ENCODE measurements at places on chromosomes 5 and 9.

DNA sequence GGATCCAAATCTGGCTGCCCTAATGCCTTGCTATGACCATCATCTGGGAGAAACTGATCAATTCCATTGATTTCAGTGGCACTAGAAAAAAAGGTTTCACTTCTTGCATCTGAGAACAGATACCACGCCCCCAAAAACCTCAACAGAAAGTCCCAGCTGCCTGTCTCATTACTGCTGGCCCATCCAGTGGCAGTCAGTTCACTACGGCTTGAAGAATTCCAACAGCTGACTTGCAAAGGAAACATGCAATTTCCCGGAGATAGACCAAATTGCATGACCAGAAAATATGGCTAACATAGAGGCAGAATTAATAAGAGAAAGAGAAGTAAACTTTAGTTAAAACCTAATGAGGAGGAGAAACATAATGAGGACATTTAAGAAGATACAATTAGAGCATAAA, 48.6 kb downstream of the UGCG start:
- no peak for DNase-seq

GRCh38 chr9:106916466-106917235, 53.7 kb downstream of the ZNF462 start:
- DNase-seq: no peak

GRCh38 chr9:18756712-18757125, 276.3 kb downstream of the SAXO1 start:
- no peak for DNase-seq

DNA sequence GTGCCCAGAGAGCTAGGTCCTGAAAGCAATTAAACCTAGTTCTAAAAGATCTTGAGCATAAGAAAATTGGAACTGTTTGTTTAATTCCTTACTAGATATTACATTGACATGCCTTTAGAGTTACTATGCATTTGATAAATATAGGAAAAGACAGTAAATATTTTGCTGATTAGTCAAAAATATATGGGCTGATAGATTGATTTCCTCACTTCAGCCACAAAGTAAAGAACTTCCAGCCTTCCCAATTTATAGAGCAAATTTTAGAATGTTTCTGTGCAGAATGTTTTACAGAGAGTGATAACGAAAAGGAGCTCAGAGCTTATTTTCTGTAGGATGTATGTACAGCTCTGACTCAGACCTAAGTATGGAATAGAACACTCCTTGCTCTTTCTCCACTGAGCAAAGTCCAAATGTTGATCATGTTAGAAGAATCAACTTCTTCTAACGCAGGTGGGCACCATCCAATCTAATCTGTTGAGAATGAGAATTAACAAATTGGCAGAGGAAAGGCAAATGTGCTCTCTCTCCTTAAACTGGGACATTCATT, 72.9 kb upstream of the PAM start:
- DNase-seq: no peak

DNA sequence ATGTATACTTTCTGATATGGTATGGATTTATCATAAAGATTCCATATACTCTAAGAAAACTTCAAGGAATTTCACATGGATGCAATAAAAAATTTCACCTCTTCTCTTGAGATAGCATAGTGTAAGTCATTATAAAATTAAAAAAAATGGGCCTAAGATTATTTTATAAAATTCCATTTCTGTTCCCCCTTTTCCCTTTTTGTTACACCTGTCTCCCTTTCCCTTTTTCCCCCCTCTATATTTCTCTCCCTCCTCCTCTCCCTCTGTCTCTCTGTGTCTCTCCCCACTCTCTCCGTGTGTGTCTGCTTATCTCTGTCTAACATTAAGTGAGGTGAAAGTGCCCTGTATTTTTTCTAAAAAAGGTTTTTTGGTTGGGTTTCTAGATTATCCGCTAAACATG, 180.2 kb downstream of the NIPBL start:
- no peak for DNase-seq

GRCh38 chr9:37915911-37916470, 12.1 kb upstream of the SLC25A51 start:
- DNase-seq: no peak

DNA sequence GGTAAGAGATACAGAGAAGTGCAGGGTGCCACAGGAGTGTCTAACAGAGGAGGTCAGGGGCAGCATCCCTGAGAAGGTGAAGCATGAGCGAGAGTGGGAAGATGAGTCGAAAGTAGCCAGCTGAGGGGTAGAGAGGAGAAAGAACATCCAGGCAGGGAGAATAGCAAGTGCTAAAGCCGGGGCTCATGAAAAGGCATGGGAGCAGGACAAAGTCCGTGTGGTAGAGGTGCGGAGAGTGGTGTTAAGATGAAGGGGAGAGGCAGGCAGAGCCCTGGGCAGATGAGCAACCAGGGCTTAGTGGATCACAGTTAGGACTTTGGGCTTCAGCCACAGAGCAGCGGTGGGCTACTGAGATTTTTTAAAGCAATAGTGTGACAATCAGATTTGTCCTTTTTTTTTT, 10.5 kb downstream of the SLC22A5 start:
- DNase-seq: no peak

DNA sequence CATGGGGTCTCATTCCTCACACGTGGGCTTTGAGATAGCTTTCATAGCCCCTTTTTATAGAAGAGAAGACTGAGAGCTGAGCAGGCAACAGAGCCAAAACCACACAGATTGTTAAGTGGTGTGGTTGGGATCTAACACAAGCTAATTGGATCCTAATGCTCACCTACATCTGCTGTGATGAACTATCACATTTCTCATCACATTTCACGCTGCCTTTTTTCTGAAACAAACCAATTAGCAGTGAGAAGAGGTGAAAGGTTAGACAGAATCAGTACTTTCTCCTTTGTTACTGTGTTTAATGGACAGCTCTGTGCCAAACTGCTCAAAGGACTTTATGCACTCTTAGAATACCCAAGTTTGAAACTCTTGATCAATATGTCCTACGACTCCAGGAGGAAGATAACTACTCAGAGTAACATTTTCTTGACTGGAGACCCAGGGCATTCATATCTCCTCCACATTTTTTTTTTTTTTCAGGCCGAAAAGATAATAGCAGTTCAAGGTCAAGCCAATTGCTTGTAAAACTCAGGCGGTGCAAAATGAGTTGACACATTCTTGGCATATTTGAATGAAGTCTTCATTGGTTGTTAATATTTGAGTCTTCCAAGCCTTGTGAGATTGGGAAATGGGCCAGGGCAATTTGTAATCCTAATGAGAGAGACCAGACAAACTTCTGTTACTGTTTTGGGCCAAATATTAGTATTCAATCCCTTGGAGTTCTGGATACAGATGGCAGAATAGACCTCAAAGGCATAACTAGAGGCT, 138.4 kb downstream of the KCTD16 start:
- no peak for DNase-seq

- no peak for DNase-seq
Observed at GRCh38 chr9:132988244-132989013, 9.9 kb downstream of the GFI1B start.

GRCh38 chr9:74753650-74754049, 134.1 kb downstream of the TRPM6 start:
- DNase-seq: no peak

DNA sequence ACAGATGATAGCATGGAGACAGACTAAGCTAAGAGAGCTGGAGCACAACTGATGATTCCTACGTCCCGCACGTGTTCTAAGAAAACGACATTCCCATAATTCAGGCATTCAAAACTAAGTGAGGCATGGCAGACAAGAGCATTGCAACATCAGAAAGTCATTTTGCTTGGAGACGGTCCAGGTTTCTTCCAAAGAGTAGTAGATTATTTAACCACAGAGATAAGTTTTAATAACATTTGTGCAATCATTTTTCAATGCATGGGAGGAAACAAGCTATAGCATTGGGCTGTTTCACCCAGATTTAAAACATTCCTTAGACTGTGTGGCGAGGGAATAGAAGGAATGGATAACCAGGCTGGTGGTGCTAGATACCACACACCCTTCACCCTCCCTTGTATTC, 117.2 kb downstream of the APBA1 start:
- no peak for DNase-seq

- DNase-seq: no peak
Observed at GRCh38 chr9:120443489-120443888, 136.5 kb downstream of the CDK5RAP2 start.

DNA sequence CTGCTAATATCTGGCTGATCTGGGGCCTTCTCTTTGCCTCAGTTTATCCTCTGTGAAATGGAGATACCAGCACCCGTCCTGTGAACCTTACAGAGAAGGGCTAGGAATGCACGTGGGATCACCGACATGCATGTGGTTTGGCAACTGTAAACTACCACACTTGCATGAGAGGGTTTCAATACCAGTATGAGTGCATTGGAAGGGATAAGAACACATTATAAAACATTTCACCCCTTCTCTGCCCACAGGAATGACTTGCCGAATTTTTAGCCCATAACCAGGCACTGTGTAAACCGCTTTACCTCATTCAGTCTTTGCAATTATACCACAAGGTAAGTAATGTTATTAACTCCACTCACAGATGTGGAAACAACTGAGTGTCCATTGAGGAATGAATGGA, 8.9 kb upstream of the RAB14 start:
- DNase-seq: no peak

GRCh38 chr5:96969366-96969765, 33.5 kb downstream of the LNPEP start:
- DNase-seq: no peak

DNA sequence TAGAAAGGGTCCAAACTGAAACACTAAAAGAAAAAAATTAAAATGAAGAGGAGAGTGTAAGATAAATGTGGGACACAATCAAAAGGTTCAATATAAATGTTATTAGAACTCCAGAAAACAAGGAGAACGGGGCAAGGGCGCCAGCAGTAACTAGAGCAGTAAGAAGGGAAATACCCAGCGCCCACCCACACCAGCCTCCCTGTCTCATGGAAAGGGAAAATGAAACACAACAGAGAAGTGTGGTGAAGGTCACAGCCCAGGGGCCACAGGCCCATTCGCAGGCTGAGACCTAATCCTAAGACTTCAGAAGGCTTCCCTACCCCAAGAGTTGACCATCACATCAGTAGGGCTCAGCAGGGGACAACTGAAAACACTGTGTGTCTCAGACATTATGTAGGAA, 45.8 kb upstream of the CLK4 start:
- no peak for DNase-seq

DNA sequence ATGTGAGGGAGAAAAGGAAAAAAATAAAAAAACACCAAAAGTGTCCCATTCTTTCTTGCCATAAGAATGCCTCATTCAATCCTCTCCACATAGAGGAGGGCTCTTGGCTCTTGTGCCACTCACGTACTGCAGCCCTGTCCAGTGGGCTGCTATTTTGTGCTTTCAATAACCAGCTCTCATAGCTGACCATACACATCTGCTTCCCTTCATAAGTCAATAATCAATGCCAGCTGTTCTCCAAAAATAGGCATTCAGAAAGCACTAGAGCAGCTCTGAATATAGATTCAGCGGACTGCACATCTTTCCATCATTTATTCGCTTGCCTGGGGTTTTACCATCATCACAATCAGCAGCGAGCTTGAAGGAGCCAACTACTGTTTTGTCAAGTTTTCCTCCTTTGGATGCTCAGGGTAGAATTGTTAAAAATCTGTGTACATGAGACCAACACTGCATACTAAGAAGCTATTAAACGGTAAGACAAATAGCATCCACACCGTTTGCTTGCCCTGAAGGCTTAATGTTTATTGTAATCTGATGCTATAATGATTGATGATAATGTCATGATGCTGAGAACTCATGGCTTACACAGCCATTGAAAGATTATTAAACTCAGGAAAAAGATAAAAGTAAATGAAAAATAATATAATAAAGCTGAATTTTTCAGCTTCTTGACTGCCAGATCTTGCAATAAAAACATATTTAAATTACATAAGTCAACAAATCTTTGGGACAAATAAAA, 80.0 kb downstream of the OXCT1 start:
- no peak for DNase-seq

DNA sequence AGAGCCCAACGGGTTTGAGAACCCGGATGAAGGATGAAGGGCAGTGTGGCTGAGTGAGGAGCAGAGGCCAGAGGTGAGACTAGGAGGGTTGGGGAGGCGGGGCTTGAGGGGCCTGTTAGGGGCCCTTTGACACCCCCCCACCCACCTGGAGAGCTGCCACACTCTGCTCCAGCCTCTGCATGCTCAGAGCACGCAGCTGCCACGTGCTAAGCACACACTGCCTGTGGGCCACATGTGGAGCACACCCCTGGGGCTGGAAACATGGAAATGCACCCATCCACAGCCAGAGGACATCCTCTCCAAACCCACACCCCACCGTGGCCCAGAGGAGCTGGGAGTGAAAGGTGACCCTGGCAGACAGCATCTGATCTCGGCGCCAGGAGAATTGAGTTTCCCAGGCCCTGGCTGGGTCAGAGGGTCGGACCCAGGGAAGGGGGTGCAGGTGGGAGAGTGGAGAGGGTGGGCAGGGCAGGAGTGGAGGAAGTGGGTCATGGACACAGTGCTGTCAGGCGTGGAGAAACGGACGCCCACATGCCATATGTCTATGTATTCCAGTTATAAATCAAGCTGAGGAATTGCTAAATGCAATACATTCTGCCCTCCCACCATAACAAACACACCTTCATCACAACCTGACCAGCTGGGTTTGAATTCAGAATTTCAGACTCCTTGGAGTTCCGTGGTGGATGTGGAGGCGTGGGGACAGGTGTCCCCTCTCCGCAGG, 5.9 kb downstream of the DNM1 start:
- no peak for DNase-seq

- DNase-seq: no peak
Observed at GRCh38 chr9:90846770-90847419, 45.3 kb downstream of the SYK start.

GRCh38 chr9:126839301-126839700, 21.1 kb upstream of the ZBTB34 start:
- DNase-seq: no peak

- DNase-seq: no peak
Observed at GRCh38 chr5:33583332-33583731, 142.6 kb downstream of the TARS1 start.

DNA sequence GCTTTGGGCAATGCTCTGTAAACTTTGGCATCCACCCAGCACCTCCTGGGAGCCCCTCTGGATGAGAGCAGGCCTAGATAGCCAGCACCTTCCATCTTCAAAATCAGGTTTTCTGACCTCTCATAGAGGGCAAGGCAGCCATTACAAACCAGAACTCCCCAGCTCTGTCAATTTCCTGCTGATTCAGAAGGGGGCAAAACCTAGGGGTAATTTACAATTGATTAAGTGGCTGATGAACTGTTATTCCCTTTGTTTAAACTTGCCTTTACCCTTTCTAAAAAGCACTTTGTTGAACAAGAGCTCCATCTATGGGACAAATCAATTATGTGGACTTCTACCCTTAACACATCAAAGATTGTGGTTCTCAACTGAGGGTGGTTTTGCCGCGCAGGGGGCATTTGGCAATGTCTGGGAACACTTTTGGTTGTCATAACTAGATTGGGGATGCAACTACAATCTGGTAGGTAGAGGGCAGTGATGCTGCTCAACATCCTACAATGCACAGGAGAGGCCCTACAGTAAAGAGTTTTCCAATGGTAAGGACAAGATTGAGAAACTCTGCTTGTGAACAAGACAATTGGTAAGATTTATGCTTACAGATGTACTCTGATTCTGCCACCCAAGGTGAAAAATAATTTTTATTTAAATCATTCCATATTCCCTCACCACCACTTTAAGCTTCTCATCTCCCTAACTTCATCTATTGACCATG, 184.1 kb downstream of the MARCHF11 start:
- DNase-seq: no peak

GRCh38 chr9:79813258-79813638, 241.5 kb downstream of the TLE4 start:
- no peak for DNase-seq

GRCh38 chr5:158910782-158911692, 188.7 kb downstream of the EBF1 start:
- DNase-seq: no peak

Measured in activated gamma-delta T cell treated with Interleukin-2 at 50 U/mL for 16 hours (primary cell).